Fibroblast of skin of right quadriceps (primary cell): ENCODE measurements at places on chromosomes 12 and 14.

DNA sequence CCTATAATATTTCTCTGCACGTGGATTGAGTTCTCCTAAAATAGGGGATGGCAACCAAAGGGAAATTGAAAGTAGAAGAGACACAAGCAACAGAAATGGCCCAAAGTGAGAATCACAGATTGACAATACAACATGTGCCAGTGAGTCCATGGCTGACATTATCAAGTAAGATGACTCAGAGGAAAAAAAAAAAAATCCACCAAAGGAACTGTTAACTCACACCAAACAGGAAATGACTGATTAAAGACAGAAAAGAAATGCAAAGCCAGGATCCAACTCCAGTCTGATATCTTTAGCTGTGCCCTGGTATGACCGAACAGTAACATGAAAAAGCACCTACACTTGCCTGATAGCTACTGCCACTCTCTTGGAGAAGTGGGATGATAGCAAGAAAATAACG, 485.0 kb downstream of the PRKD1 start:
- DNase-seq = peak; percentile 62

DNA sequence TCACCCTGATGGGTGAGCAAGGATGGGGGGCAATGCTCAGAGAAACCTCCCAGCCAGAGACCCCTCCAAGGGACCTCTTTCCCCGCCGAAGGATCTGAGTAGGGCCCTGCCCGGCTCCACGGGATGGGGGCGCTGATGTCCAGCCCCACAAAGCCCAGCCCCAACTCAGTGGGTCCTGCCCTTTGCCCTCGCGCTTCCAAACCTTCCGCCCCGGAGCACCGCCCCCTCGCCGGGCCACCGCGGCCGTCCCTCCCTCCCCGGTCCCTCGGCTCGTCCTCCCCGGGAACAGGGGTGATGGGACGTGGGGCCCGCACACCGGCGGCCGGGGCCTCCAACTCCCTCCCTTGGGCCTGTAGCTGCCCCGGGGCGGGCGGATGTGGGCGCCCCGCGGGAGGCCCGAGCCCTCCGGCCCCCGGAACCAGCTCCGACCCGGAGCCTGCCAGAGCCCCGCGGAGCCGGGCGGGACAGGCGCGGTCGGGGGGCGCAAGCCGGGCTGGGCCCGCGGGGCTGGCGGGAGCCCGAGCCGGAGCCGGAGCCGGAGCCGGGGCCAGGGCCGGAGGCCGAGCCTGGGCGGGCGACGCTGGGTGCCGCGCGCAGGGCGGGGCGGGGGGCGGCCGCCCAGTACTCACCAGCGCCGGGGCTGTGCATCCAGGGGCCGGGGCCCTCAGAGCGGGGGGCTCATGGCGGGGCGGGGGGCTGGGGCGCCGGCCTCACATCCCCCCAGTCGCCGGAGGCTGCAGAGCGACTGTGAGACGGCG, 386 bp downstream of the HDAC7 start:
- DNase-seq = no peak

- peak; percentile 93 for DNase-seq
Observed at GRCh38 chr14:102893452-102893851, 29.0 kb upstream of the AMN start.

DNA sequence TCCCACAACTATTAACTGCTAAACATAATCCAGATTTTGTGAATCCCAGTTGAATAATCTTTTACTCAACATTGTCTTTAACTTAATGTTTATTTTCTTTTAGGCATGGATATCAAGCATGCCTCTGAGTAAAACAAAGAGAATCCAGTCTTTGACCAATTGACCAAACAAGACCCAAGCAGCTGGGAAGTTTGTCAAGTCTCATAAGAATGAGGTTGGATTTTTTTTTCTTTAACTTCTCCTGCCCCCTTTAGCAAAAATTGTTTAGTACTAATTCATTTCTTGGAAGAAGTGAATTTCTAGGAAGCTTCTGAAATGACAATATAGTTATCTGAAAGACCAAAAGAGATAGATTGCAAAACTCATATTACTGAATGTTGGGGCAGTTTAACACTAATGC, 89.9 kb downstream of the OTOGL start:
- peak; percentile 78 for DNase-seq

DNA sequence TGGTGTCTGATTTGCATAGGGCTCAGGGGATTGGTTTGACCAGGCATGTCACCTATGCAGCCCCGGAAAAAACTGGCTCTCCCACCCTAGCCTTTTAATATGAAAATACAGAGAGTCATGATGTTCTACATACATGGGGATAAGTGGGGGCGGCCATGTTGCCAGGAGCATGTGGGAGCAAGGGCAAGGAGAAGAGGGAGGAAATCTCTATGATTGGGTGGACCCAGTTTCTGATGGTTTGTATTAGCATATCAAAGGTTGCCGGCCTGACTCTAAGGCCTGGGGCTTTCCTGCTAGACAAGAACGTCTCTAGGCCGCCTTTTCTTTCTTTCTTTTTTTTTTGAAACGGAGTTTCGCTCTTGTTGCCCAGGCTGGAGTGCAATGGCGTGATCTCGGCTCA, 123.4 kb upstream of the CPSF6 start:
- no peak for DNase-seq

GRCh38 chr12:113402586-113403260, 964 bp downstream of the SDS start:
- no peak for DNase-seq

DNA sequence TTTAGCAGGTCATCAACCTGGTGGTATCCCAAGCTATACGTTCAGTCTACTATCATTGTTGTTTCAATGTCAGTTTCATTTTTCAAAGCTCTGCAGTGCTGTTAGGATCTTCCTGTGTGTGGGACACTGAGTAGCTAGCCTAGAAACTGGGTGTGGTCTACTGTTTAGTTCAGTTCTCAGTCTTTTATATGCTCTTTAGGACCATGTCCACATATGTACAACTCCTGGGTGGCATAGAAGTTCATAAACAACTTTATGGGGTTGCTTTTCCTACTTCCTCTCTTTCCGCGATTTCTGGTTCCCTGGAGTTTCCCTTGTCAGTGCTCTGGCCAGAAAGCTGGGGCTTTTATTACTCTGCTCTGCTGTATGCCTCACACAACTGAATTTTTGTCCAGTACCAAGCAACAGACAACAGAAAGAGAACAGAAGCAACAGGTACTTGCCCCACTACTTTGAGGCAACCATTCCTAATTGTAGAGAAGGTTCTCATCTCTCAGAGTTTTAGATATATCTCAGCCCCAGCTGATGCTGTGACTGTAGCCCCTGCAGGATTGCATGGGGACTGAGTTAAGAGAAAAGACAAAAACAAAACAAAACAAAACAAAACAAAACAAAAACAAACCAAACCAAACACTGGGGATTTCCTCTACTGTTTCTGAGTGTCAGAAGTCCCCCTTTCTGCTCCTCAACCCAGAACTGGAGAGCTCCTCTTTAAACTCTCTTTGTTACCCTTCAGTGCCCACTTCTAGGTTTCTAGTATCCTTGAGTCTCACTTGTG, 30.3 kb downstream of the MIS18BP1 start:
- no peak for DNase-seq

GRCh38 chr14:95195031-95195430, 37.7 kb upstream of the DICER1 start:
- DNase-seq = no peak

DNA sequence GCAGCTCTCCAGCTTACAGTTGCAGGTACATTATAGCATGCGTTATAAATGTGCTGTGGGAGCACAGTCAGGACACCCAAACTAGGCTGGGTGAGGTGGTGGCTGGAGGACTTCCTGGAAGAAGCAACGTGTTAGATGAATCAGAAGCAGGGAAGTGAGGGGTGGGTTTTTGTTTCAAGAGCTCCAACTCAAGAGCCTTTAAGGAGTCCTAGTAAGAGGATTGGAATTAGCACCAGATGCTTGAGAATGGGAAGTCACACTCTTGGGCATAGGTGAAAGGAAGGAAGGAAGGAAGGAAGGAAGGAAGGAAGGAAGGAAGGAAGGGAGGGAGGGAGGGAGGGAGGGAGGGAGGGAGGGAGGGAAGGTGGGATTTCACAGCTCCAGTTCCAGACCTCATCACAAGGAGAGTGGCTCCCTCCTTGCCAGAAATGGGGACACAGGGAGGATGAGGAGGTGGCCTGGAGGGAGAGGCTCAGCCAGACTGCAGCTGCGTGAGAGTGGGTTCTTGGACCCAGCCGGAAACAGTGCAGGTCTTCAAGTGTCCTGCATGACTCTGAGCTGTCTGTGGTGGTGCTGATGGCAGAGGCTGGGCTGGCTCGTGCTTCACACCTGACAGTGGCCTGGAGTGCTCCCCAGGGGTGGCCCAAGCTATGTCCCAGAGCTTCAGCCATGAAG, 115.7 kb upstream of the GSC start:
- DNase-seq = no peak

GRCh38 chr12:6833189-6833890, 5.1 kb downstream of the P3H3 start:
- no peak for DNase-seq

DNA sequence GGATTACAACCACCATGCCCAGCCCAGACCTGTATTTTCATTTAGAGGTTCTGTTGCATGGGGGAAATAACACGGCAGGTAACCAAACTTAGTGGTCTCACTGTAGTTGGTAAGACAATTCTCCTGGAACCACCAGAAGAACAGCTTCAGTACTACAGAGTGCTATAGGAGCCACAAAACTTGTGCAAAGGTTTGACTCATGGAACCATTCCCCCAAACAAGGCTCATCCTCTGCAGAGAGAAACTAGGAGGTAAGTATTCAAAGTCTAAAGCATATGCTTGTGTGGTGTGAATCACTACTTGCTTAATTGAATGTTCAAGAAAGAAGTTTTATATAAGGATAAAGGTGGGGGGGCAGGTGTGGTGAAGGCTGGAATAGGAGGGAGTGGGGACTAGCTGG, 58.7 kb downstream of the GNS start:
- no peak for DNase-seq
